ENCODE measurements at places on chromosomes 1 and 21.

DNA sequence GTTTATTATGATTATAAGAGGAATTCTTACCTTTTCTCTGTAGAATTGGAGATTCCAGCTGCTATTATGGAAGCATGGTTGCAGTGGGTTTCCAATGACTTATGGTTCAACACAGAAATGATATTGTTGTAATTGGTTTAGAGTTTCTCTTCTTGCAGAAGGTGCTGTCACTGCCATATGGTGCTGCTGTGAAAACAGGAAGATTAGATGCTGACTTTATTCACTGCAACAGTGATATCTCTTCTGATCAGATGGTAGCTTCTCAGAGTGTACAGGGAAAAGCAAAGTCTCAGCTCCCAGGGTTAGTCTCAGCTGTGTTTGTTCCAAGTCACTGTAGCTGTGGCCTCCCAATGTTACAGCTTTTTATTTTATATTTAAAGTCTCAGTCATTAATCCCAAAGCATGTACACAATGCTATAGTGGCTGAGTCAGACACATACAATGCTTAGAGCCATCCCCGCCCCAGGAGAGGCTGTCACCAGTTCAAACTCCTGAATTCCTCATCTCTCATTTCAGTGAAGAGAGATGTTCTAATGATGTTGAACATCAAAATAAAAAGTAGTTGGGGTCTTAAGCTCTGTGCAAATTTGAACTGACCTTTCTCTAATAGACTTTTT is 42.7 kb upstream of the RGS2 start:
- no peak for DNase-seq

DNA sequence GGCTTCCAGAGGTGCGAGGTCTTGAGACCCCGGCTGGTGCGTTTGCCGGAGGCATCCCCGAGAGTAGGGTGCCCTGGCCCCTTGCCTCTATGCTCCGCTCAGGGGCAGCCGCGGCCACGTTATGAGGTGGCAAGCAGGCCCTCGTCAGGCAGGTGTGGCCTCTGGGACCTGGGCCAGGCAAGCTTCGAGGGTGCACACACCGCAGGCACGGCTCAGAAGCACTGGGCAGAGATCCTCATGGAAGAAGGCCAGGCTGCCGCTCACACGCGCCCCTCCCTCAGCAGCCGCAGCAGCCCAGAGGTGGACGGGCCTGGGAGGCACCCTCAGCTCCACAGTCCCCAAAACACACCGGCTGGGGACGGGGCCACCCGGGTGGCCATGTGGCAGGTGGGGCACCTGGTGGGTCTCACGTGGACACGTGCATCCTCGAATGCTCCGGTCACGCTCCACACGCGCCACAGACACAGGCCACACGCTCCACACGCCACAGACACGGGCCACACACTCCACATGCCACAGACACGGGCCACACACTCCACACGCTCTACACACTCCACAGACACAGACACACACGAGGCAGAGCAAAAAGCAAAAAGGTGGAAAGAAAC is 6.5 kb downstream of the SDF4 start:
- DNase-seq, result no peak

DNA sequence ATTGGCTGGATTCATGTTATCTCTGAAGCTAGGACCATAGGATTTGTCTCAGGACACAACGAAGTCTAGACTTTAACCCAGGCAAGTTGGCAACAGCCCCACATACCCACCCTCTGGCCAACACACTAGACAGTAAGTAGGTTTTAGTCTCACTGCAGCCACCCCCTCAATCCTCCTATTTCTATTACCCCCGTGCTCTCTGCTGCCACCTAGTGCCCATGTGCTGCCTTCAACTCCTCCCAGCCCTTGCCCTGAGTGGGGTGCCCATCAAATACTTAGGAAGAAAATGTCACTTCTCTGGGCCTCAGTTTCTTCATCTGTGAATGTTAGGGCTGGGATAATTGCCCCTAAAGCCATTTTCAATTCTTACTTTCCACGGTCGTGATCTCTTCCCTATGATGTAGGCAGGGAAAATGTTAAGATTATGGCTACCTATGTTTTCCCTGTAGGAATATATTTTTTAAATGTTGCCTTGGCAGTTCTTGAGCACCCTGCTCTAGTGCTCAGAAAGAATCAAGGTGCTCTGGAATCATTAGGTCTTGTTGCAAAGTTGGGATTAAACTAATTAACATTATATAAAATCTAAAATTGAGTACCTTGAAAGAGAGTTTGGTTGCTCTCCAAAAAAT is 213.0 kb downstream of the LMX1A start:
- DNase-seq, result no peak

DNA sequence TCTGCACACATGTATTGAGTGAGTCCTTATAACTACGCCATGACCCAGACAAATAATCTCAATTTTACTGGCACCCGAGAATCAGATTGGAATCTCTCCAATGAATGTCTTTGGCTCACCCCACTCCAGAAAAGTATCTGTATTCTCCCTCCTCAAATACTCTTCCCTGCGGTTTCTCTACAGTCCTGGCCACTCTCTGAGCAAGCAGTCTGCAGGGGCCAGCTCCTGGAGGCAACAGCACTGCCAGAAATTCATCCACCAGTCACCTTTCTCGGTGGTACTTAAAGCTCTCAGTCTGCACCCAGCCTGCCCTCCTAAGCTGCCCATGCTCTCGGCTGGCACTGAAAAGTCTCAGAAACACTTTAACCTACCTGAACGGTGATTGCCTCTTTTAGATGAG is 16.1 kb upstream of the LYST start:
- DNase-seq, result no peak

- no peak for DNase-seq
Observed at GRCh38 chr1:12585536-12585935, 32.5 kb downstream of the DHRS3 start.

DNA sequence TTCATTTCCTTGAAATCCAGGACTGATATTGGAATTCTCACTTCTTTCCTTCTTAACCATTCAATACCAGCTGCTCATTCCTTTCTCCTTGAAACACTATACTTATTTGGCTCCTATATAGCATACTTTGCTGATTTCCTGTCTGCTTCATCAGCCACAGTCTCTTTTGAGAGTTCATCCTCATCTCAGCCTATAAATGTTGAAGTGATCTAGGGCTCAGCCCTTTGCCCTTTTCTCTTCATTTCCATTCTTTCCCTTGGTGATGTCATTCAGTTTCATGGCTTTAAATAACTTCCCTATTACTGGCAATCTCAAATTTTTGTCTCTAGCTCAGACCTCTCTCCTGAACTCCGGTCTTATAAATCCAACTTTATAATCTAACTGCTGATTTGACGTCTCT is 24.1 kb upstream of the RABGAP1L start:
- DNase-seq, result no peak

DNA sequence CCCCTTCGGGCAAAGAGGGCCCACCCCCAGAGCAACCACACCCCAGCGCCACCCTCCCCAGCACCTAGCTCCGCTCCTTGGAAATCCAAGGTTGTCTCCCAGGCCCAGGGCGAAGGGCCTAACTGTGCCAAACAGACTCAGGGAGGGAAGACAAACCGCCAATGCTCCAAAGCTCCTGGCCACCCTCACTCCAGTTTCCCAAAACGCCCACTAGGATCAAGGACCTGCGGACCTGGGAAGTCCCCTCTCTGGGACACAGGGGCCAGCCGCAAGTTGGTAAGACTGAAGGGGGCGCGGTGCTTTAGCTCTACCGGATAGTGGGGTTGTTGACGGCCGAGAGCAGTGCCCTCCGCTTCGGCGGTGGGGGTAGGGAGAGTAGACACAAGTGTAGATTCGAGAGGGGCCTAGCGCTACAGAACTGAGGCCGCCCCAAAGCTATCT is 581 bp downstream of the IRF6 start:
- DNase-seq, result no peak

DNA sequence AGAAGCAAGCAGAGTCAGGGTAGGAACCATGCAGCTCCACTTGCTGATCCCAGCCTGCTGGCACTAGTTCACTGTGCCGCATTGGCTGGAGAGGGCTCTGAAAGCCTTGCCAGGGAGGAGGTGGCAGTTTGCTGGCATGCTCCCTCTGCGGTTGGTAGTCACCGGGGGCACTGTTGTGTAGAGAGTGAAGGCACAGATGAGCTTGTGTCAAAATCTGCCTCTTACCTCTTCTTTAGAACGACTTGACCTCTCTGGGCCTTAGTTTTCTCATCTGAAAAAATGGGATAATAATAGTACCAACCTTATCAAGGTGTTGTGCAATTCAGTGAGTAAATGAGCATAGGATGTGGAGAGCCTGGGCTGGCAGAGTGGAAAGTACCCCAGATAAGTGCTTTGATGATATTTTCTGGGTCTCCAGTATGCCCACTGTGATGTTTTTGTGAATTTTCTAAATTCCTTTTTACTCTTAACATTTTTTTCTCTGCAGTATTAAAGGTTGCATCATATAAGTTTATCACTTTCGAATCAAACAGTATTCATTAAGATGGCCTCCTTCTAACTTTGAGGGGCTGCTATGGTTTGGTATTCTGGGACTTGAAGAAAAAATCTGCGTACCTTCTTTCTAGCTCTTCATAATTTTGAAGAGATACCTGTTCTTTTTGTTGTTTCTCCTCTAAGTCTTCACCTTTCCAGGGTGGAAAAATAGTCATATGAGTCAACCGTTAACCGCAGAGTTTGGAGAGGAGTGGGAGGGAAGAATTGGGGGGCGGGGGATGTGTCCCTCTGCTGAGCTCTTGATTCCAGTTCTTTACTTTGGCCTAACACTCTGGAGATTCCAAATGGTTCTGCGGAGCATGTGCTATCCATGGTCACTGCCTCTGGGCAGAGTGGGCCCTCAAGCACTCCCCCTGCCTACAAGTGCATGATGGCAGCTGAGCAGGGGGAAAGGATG is 26.8 kb downstream of the SZRD1 start:
- no peak for DNase-seq

- DNase-seq, result no peak
Observed at GRCh38 chr1:109193653-109194590, 19.8 kb upstream of the SARS1 start.

DNA sequence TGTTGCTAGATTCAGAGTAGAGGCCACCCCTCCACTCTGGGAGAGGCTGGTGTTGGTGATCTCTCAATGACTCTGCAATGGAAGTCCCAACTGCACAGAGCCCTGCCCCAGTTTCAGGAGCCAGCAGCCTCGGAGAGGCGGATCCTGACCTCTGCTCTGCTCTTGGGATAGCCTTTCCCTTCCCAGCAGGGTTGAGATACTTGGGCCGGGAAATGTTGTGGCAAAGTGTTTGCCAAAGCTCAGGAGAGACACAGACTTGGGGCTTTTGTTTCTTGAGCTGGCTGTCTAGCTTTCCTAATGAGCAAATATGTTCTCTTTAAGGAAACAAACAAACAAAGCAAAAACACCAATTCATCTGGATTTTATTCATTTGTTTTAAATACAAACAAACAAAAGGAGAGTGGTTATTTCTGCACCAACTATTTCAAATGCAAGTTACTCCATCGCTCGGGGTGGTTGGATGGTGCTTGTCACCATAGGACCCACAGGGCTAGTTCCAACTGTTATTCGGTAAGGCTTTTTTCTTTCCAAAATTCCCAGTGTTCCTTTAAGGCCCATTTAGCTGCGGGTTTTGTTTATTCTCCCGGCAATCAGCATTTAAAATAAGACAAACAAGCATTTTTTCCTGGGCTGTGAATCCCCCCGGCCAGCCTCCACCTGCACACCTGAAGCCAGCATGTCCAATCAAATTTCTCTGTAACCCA is 193.9 kb upstream of the LMO4 start:
- no peak for DNase-seq

GRCh38 chr1:218817691-218818465 is 355.8 kb upstream of the LYPLAL1 start:
- DNase-seq, result no peak

DNA sequence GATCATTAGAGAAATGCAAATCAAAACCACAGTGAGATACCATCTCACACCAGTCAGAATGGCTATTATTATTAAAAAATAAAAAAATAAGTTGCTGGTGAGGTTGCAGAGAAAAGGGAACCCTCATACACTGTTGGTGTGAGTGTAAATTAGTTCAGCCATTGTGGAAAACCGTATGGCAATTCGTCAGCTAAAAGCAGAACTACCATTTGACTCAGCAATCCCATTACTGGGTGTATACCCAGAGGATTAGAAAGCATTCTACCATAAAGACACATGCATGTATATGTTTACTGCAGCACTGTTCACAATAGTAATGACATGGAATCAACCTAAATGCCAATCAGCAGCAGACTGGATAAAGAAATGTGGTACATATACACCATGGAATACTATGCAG is 42.2 kb downstream of the GIPC2 start:
- DNase-seq, result no peak

GRCh38 chr1:175116903-175117302 is 49.3 kb downstream of the TNN start:
- no peak for DNase-seq

DNA sequence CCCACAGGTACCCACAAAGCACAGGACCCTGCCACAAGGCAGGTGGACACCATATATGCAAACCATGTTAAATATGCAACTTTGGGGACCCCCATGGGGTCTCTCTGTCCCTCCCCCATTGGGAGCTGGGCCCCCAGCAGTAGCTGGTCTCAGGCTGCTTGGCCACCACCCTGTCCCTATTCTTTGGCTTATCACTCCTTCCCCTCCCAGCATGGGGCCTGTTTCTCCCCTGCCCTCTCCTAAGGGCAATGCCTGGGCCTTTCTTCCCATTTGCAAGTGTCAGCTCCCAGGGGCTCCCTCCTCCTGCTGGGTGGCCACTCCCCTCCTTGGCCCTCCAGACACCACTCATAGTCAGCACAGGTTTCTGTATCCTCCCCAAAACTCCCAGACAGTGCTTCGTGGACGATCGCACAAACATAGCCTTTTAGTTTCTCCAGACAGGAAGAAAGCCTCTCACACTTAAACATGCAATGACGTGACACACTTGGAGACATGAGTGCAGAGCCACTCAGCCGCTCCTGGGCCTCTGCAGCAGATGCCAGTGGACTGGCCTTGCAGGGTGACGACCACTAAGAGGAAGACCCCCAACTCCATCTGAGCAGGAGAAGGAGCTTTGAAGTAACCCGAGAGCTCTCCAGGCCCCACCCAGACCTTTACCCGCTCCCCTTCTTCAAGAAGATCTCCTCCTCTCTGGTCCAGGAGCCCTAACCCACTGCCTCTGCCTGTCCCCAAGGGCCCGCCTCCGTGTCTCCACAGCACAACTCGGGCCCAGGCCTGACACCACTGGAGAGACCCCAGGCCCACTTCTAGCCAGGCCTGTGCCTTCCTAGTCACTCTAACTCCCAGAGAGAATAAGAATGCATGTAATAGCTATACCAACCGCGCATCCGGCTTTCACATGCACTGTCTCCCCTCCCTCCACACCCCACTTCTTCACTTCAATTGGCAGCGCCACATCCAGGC is 22.9 kb downstream of the CITED4 start:
- no peak for DNase-seq

GRCh38 chr1:162416909-162417308 is 5.0 kb upstream of the SH2D1B start:
- no peak for DNase-seq

GRCh38 chr1:44820328-44821239 is 12.3 kb downstream of the BTBD19 start:
- no peak for DNase-seq
